HuH-7 (cell line): ENCODE measurements at places on chromosomes 7 and 10.

DNA sequence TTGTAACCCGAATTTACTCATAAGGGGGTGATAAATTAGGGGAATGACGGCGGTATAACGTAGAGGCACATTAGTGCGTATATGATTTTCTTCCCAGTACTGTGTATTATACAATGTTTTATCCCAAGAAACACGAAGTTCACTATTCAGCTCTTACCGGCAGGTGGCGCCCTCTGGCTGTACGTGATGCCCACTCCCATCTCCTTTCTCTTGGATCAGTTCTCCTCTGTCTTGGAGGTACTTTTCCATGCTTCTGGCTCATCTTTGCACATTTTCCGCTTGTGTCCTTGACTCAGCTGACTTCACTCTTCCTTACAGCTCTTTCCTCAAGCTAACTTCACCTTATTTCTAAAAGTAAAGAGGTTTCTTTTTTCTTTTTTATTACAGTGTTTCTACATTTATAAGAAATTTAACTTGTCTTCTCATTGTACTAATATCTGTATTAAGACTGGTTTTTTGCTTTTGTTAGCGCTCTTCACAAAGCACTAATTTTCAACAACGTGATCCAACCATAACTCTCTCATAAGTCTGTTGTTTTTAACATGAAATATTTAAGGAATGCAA, 21.3 kb downstream of the TMEM176B start:
- no peak for DNase-seq

GRCh38 chr10:61776615-61777266, 114.0 kb downstream of the CABCOCO1 start:
- no peak for DNase-seq

GRCh38 chr10:18684953-18685352, 25.7 kb downstream of the ARL5B start:
- no peak for DNase-seq

GRCh38 chr10:43160046-43160920, 22.0 kb downstream of the CSGALNACT2 start:
- no peak for DNase-seq

DNA sequence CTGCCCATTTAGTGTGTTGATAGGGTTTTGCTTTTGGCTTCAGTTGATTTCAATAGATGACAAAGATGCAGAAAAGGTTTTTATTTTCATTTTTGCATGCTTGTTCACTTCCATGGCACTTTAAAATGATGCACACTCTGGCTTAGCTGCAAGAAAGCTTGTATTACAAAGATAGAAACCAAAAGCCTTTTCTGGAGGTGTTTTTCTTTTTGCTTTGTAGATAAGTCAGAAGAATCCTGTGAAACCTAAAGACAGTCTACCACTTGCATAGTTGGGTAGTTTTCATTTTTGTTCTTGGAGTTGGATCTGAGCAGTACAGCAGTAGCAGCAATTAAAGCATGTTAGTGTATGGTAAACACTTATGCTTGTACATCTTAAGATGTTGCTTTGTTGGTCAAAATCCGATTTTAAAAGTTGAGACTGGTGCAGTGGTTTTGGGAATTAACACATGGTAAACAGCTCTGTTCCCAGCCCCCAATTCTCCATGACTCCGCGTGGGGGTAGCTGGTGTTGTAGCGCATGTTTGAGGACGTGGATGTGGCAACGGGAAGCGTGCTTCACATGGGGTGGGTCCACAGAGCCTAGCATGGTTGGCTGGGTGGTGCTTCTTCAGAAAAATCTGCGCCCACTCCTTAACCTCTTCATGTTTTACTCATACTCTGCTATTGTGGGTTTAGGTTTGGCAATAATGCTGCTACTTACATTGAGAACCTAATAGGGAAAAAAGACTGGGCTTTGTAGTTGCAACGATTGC, 19.8 kb downstream of the CCNY start:
- no peak for DNase-seq
